CD4-positive, alpha-beta T cell treated with Interleukin-17A for 1 hour (primary cell): ENCODE measurements at places on chromosomes 6 and 20.

GRCh38 chr20:25985597-25985996 is 288.9 kb upstream of the ZNF337 start:
- no peak for DNase-seq

DNA sequence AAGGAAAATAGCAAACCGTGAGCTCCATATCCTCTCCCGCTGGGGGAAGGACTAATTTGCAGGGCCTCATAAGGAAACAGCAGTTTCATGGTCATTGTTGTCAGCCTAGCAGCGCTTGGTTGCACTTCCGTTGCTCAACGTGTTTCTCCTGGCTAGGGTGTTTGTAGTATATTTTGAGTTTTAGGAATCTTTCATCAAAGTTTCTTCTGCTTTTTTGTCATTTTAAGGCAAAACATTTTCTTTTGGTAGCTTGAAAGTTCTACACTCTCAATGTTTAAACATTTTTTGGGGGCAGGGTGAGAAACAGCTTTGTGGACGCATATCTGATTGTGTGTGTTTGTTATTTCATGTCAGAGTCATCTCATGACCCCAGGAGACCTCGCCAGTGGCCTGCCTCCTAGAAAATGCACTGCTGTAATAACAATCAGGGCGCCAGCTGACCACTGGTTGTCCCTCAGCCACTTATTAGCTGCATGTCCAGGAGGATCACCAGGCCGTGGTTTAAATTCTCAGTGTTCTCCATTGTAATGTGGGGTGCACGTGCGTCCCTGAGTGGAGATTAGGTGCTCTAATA is 20.6 kb downstream of the JARID2 start:
- DNase-seq: no peak

- DNase-seq: no peak
Measured at GRCh38 chr6:48229841-48230240, 118.8 kb upstream of the PTCHD4 start.

- DNase-seq: no peak
Measured at GRCh38 chr6:135493218-135493961, 4.2 kb downstream of the AHI1 start.

DNA sequence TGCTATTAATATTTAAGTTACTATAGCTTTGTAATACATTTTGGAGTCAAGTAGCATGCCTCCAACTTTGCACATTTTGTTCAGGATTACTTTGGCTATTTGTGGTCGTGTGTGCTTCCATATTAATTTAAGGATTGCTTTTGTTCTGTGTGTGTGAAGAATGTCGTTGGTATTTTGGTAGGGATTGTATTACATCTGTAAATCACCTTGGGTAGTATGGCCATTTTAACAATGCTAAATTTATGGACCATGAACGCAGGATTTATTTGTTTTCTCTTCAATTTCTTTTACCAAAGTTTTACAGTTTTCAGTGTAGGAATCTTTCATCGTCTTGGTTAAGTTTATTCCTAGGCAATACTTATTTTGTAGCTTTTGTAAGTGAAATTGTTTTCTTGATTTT is 758.0 kb downstream of the FRK start:
- DNase-seq: no peak

- no peak for DNase-seq
Measured at GRCh38 chr6:90218959-90219208, 77.8 kb downstream of the BACH2 start.

GRCh38 chr6:120248451-120248850 is 898.9 kb upstream of the MAN1A1 start:
- DNase-seq: no peak

- DNase-seq: peak; percentile 86
Measured at GRCh38 chr20:62117658-62118057, 4.6 kb upstream of the LSM14B start.

DNA sequence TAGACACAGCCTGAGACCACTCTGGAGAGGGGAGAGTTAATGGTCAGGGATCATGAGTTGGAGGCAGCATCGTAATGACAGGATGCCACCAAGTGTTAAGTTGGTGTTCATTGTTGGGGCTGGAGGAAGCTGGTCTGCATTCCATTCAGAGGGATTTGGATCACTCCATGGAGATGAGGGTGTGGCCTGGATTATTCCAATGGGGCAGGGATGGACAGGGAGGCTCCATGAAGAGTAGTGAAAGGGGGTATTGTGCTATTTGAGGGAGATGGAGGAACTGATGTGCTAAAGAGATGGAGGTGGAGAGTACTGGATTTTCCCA is 1.1 kb downstream of the SAPCD1 start:
- DNase-seq: no peak

GRCh38 chr20:37777012-37777950 is 83.5 kb downstream of the CTNNBL1 start:
- DNase-seq: no peak

DNA sequence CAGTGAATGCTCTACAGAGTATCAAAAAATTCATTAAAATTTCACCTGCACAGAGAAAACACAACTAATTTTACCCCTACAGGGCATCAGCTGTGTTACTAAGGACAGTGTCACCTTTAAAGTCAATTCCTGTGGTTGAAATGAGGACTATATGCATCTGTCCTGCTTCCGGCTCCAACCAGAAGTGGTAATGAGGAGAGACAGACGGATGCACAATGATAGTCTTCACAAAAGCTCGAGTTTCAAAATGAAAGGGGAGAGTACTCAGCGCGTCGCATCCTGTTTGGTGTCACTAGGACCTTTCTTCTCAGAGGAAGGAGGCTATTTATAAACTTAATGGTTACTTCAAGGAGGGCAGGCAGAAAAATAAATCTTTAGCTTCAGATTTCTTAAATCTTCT is 86.5 kb downstream of the LYRM4 start:
- DNase-seq: peak; percentile 81

DNA sequence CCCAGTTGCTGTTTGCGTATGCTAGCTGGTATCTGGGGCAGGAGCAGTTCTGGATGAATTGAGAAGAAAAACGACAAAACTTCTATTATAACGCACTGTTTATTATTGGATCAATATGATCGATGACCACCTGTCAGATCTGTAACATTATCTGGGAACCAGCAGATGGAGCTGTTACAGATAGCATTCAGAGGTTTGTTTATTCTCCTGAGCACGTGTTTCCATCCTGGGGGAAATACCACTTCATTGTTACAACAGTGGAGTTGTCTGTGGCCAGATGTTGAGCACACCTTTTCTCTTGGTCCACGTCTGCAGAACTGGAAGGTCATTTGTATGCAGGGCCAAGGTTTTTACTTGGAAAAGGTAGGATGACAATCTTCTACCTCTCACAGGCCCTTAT is 16.0 kb upstream of the NKX2-2 start:
- peak; percentile 39 for DNase-seq

- DNase-seq: no peak
Measured at GRCh38 chr6:79630380-79630882, 698 bp upstream of the SH3BGRL2 start.

GRCh38 chr6:145880361-145880760 is 65.8 kb upstream of the FBXO30 start:
- no peak for DNase-seq

DNA sequence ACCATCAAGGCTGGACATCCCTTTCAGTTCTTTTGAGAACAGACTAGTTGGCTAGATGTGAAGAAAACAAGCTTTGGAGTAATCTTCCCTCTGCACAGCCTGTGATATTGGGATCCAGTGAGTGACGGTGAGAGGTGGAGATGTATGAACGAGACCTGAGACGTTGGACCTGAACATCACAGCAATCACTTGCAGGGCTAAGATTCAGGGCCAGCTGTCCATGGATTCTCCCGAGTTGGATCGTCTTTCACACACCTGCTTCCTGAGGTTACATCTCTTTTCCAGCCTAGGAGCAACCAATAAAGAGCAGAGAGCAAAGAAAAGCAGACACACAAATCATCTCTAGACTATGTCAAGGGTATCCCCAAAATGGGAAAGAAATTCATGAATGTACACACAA is 30.0 kb upstream of the TMEM14A start:
- no peak for DNase-seq

GRCh38 chr6:94300424-94301144 is 881.2 kb upstream of the EPHA7 start:
- no peak for DNase-seq

GRCh38 chr6:150249261-150249660 is 106.4 kb downstream of the PPP1R14C start:
- no peak for DNase-seq

GRCh38 chr6:133893946-133894345 is 5.0 kb downstream of the TCF21 start:
- no peak for DNase-seq

GRCh38 chr6:36662380-36662779 is 16.1 kb upstream of the CDKN1A start:
- no peak for DNase-seq

DNA sequence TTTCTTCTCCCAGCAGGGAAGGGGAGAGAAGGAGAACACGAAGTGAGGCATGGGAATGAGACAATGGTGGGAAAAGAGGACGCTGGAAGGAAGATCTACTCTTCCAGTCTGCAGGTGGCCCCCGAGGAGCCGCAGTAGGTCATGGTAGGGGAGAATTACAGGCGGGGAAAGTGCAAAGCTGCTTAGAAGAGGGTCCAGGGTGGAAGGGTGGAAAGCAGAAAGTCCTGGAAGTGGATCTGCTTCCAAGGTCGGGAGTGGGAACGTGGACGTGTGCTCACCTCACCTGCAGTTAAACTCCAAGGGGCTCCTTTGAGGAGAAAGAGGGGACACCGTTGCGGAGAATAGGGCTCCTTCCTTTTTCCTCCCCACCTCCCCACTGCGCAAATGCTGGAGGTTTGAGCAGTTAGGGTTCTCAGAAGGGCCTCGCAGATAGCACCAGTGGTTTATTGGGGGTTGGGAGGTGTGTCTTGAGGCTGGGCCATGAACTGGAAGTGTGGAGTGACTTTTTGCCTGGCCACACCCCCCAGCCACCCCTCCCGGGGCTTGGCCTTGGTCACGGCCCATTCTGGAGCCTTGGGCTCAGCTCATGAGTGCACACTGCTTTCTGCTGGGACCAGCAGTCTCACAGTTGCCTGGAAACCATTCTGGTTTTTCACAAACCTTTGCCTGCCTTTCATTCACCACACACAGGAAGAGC is 100.4 kb upstream of the MLN start:
- peak; percentile 85 for DNase-seq

DNA sequence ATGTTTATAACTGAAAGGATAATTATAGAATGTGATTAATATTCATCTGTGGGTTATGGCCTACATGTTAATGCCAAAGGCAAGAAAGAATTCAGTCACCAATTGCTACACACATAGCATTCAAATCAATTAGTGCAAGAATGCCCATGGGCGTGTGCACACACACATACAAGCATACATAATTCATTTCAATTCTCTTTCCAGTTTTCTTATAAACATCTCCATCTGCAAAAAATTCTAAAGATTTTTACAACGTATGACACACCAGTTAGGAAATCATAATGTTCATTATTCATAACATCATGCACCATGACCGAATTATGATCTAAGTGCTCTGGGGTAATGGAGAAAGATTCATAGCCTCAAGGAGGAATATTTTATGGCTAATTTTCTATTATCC is 111.0 kb upstream of the ADTRP start:
- DNase-seq: no peak

GRCh38 chr6:170067923-170068360 is 222.9 kb downstream of the DLL1 start:
- DNase-seq: no peak

DNA sequence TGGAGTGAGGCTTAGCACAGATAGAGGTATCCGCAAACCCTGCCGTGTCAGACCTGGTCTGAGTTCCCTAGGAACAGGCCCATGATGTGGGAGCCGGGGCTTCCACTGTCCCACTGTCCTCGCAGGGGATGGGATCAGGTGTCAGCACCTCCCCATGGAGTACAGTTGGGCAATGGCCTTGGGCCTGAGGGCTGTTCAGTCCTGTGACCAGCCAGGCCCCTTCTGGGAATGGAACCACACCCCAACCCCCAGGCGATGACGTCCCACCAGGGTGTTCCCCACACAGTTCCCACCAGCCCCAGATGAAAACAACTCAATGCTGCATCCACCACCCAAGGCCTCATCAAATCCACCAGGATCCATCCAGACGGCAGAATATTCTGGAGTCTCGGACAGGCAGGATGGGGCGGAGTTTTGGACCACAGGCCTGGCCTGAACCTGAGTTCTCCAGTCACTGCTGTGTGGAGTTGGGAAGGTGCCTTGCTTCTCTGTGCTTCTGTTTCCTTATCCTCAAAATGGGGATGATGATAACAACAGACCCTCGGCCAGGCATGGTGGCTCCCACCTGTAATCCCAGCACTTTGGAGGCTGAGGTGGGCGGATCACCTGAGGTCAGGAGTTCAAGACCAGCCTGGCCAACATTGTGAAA is 62.2 kb downstream of the UBE2V1 start:
- no peak for DNase-seq

- DNase-seq: no peak
Measured at GRCh38 chr6:2998998-2999617, 586 bp upstream of the NQO2 start.

- no peak for DNase-seq
Measured at GRCh38 chr6:116030770-116031169, 29.9 kb downstream of the FRK start.
